NCI-H146 (cell line): ENCODE measurements at places on chromosomes 7 and 10.

GRCh38 chr10:7035126-7035761 lies 375.6 kb downstream of the SFMBT2 start:
- no peak for DNase-seq

GRCh38 chr10:97948822-97949221 lies 81.6 kb downstream of the CRTAC1 start:
- DNase-seq, result no peak

DNA sequence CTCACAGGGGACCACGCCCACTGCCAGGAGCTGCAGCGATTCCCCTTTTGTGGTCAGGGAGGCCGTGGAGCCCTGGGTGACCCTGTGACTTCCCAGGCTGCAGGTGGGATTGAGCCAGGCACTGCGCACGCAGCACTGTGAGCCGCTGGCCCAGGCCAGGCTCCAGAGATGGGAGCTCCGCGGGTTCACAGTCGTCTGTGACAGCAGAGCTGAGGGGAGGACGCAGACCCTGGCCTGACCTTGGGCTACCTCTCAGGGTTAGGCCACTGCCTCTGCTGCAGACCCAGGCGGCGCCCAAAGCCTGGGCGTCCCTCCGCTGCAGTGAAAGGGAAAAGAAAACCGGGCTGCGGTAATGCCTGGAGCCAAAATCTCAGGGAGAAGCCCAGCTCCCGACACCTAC lies 107.5 kb upstream of the GPR26 start:
- DNase-seq, result no peak

GRCh38 chr10:106981452-106982075 lies 182.9 kb downstream of the SORCS1 start:
- no peak for DNase-seq

DNA sequence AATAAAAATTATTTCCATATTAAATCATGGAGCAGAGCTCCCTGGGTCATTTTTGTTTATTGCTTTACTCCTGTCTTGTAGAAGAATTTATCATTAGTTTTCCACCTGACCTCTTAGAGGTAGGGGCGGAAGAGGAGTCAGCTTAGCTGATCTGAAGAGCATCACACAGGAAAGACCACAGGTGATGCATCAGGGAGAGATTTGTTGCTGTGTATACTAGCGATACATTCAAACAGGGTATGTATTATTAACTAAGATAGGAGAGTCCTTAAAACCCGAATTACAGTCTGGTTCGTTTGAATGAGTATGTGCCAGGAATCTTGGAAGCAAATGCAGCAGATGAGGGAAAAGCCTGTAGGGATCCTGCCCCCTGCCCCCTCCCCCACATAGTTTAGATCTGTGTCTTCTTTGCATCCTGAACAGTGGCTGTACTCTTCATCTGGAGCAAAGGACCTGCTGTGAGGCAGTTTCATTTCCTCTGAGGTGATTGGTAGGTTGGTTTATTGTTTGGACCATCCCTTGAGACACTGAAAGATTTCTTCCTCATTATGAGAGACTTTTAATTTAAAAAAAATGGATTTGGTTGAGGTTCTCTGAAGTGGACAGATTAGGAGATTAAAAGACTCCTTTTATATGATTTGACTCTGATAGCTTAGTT lies 177.0 kb downstream of the SND1 start:
- DNase-seq, result no peak

DNA sequence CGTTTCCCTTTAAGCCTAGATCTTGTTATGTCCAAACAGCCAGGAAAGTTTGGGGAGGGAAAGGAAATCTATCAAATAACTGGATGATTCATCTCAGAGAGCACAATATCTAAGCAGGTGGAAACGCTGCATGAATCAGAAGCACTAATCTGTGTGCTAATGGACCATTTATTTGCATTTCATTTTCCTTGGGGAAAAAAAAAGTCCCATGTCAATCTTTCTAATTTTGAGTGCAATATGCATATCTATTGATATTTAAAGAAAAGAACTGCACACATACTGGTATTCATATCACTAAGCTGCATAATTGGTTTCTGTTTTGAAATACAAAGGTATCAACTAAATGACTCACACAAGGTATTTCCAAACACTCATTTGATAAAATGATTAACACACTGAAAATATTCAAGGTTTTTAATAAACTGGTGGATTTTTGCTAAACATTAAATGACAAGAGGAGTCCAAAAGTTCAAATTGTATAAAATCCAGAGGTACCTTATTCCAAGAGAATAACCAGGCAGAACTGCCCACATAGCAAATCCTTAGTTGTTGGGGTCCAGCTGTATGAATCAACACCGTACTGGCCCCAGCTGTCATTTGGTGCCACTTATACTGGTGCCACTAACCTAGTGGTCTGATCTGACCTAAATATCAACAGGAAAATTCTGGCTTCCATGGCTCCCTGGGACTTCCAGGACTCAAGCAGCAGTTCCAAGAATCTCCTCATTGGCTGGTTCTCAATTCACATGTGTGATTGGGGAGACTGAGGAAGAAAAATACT lies 122.2 kb upstream of the SP4 start:
- DNase-seq, result peak; percentile 77

DNA sequence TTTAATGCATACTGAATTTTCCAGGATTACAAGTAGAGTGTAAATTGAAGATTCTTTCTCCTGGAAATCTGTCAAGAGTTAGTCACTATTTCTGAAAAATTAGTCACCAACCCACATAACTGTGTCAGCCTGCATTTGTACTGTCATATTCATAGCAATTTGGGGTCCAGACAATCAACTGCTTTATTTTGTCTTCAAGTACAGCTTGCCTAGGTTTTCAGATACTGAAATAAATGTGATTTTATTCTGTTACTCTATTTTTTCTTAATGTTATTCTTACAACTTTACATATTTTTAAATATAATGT lies 55.1 kb downstream of the CUBN start:
- DNase-seq, result no peak

DNA sequence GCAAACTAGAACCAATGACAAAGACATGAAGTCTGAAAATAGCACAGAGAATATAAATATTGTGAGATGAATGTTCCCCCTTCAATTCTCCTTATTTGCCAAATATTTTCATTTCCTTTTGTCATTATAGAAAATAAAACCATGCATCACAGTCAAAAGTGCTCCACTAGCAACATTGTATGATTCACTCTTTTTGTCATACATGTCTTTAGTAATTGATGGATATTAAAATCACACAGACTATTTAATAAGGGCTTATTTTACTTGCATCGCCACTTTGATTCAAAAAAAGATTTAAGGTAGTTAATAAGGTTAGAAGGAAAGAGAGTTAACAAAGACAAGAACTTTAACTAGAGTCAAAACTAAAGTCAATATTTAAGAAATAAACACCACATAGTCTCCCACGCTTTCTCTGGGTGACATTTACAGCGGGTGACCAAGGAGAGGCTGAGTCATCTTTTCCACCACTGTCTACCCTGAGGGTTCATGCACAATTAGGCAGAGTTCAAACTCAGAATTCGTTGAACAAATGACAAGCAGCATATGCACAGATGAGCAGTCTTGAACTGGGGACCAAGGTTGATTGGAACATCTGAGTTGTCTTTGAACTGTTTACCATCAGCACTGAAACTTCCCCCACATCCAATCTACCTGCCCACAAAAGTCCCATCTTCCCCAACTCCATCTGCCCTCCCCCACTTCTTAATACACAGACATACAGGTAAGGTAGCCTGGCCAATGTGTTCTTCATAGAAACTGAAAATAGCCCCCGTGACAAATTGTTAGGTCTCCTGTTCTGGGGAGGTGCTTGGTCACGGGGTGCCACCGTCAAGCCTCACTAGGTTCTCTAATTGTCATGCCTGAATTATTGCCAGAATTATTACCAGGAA lies 42.5 kb downstream of the C7orf25 start:
- no peak for DNase-seq

DNA sequence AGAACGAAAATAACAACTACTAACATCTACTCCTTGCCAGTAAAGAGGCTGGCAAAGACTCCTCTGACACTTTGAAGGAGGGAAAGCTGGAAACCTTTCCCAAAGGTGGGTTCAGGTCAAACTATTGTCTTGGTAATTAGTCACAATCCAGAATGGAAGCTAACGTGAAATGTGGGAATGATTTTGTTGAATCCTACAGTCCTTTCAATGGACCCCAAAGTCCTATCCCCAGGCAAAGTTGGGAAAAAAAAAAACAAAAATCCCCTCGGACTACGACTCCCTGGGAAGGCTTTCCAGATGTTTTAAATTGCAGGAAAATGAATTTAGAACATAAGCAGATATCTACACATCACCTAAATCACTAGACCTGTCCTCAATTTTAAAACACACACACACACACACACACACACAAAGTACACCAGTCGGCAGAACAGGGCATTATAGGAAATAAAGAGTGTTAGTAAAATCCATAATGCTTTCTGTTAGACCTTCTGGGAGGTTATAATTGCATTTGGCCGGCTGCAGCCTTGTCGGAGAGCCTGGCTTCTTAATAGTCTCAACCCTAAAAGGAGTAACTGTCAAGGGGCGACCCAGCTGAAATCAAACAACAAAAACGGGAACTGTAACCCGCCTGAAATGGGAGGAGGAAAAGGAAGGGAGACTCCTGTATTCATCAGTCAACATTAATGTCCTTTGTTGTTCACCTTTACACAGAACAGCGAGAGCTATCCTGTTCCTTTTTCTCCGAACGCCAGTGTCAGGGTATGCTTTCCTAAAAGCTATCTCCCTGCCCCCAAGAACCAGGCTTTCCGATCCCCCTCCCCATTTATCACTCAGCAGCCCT lies 1.5 kb downstream of the DOCK4 start:
- DNase-seq, result peak; percentile 43

- no peak for DNase-seq
These were observed 31.2 kb downstream of the GPRIN2 start for GRCh38 chr10:46525177-46525823.

DNA sequence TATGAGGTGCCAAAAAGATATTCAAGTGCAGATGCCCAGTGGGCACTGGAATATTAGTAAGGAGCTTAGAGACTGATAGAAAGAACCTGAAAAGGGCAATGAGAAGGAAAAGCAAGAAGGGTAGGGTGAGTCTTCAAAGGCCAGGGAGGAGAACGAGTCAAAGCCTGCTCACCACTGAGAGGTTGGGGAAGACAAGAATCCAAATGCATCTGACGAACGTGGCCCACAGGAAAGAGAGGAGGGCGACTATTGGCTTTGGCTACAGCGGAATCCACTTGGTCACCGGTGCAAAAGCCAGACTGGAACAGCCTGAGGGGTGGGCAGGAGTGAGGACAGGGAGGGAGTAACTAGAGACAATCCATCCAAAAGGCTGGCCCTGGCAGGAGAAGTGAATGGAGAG lies 216.7 kb upstream of the KLF14 start:
- DNase-seq, result no peak

- DNase-seq, result no peak
These were observed 32.1 kb upstream of the ENO4 start for GRCh38 chr10:116817178-116817577.

DNA sequence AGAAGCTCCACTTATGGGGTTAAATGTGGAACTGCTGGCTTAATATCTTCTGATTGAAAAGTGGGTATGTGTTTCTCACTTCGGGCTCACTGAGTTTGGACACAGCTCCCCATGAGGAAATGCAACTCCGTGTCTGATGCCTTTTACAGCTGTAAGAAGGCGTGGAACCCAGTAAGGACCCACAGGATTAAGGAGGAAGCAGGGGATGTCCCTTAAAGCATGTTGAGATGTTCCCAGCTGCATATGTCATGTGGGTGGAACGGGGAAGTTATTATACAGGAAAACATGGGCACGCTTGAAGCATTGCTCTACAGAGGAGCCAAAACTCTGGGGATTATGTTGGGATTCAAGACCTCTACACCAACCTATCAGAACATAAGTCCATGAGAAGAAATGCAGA lies 224.4 kb downstream of the NEBL start:
- no peak for DNase-seq

DNA sequence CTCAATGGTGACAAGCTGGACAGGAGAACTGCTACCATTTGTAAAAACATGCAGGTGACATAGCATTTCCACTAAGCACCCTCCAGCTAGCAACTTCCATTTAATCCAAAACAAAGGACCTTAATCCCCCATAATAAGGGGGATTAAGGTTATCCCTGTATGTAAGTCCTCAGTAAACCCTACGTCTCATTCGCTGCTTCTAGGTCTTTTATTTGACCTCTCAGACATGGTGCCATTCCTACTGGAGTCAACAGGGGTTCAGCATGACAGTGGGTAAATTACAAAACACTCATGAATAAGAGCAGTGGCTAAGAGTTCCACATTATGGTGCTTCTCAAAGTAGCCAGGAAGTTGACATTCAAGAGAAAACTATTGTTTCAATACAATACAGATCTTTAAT lies 121.8 kb upstream of the CAV2 start:
- no peak for DNase-seq
